ENCODE measurements at places on chromosomes 7 and 10.

- no peak for DNase-seq
Observed at GRCh38 chr7:33485747-33486493, 356.6 kb downstream of the BBS9 start.

DNA sequence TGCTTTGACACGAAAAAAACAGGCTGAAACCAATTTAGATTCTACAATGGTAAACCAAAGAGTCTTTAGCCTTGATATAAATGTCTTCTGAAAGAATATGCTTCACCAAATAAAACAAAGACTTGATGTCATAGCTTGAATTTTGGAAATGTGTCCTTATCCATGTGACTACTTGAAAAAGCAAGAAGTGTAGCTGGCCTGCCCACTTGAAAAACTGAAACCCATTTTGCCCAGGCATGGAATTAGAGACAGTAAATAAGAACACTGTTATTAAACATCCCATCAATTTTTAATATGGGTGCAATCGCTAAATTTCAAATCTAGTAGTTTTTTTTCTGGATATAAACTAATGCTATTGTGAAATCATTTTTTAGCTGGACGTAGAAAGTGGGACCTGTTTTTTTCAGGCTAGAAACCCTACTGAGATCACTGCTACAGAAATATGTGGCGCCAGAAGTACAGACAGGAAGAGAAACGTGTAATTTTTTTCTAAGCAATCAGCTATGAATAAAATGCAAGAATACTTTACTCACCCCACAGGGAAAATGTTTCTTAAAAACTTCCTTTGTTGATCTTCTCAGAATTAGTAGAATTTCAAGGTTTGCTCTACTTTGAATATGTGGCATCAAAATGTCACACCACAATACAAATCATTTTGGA is 56.7 kb downstream of the PIP4K2A start:
- DNase-seq = no peak

GRCh38 chr7:57425969-57426628 is 23.9 kb upstream of the ZNF716 start:
- no peak for DNase-seq

- DNase-seq = no peak
Observed at GRCh38 chr10:129108378-129108777, 358.7 kb upstream of the MGMT start.

DNA sequence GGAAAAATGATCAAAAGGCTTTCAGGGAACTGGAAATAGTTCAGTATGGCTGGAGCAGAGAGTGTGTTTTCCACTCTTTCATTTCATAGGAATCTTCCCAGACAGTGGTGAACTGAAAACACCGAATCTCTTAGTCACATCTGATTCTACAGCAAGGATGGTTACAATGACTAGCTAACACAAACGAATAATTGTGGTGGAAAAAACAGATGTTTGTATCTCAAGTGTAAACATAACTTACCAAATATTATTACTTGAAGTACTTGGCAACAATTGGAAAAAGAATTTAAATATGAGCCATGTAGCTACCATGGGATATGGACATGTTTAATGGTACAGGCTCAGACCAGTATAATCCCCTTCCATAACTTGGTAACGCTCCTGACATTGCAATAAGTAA is 21.1 kb upstream of the BPGM start:
- DNase-seq = no peak

- no peak for DNase-seq
Observed at GRCh38 chr10:69515699-69516259, 57.4 kb downstream of the NEUROG3 start.

GRCh38 chr7:68955656-68956055 is 642.6 kb upstream of the AUTS2 start:
- no peak for DNase-seq

- no peak for DNase-seq
Observed at GRCh38 chr7:27614095-27614494, 48.6 kb downstream of the HIBADH start.

GRCh38 chr10:94785211-94785610 is 22.7 kb downstream of the CYP2C19 start:
- no peak for DNase-seq

DNA sequence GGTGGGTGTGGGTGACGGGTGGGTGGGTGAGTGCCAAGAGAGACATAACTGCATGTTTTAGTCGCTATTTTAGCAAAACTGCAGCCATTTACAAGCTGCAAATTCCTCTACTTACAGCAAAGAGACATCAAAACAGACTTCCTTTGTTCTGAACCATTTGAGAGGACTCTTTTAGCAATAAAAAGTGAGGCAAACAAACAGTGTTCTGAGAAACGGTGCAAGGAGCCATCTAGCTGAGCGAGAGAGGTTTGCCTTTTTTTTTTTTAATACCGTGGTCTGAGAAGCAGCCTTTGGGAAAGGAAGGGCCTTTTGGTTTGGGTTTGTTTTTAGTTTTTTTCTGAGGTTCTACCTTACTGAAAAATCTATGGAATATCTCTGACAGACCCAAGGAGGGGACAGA is 62.9 kb downstream of the SCRN1 start:
- DNase-seq = no peak

GRCh38 chr10:80598951-80599350 is 61.2 kb downstream of the SH2D4B start:
- DNase-seq = no peak

DNA sequence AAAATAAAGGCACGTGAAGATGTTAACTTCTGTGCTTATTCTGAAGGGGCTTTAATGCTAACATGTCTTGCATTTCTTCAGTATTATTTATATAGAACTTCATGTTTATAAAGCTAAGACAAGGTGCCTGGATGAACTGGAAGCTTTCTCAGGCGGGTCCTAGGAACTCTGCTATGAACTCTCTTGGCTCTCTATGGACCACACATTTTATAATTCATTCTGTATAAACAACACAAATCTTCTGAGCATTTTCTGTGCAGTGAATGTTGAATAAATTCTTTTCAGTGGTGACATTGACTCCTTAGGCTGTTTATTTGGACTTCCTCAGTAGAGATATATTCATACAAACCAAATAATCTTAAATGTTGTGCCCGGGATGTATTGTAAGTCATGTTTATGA is 79.6 kb downstream of the TRIL start:
- no peak for DNase-seq
